ENCODE measurements at places on chromosomes 2 and 18. TPM values are rescaled to one million over a fixed set of nuclear protein-coding genes. Genes with fewer than 3 reads are reported as not detected.

DNA sequence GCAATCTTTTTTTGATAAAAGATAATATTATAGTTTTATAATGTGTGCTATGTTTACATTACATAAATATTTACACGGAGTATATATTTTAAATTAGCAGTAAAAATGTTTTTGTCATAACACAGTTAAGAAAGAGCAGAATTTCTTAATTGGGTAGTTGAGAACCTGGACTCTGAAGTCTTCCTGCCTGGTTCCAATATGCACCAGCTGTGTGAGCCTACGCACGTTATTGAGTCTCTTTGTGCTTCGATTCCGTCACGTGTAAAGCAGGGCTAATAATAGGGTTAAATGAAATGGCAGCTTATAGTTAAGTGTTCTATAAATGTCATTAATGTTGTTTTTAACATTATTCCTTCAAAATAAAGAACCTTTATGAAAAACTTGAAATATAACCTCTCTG is 1.2 kb upstream of the CCDC88A start:
- DNase-seq, result no peak
- H3K27ac ChIP-seq, result no peak overlapping the region
- H3K4me1 ChIP-seq, result peaks cover 70% of the 10 kb centered on the region
- H3K27me3 ChIP-seq, result peaks cover 1% of the 10 kb centered on the region
- H3K4me3 ChIP-seq, result 0 out of 2 replicates have a peak overlapping the region, but pooled peaks have one; percentile 94
- H3K36me3 ChIP-seq, result no peaks in the 10 kb centered on the region

DNA sequence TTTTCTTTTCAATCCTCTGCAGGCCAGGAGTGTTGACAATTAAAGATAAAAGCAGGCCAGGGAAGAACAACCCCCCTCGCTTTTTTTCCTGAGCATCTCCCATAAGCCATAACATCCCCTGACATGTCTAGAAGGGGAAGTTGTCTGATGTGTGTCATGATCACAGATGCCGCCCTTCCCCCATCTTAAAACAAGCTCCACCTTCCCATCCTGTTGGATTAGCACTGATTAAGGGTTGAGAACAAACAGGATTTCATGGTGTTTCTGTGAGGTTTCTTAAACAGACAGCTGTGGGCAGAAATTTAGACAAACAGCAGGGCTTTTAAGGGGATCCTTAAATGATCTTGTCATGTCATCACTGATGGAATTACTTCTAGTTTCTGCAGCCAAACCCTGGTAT is 59.4 kb upstream of the UPP2 start:
- H3K4me1 ChIP-seq, result peaks cover 6% of the 10 kb centered on the region
- DNase-seq, result no peak
- peaks cover 12% of the 10 kb centered on the region for H3K27me3 ChIP-seq
- H3K36me3 ChIP-seq, result no peaks in the 10 kb centered on the region

DNA sequence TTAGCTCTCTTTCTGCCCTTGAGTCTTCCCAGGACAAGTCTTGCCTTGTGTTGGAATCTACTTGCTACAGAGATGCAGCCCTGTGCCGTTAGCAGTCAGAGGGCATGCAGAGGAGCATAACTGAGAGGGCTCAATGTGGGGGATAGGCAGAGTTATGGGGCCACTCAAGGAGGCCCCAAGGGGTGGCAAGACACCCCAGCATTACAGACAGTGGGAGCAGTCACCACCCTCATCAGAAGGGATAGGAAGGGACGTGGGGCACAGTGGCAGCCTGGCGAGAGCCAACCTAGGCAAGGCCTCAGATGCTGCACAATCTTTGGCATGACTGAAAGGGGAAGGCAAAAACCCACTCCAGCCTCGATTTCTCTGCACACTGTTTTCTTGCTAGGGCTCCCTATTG is 169.1 kb downstream of the TMEM18 start:
- H3K27ac ChIP-seq, result no peak overlapping the region
- H3K4me3 ChIP-seq, result no peak overlapping the region
- DNase-seq, result no peak
- no peaks in the 10 kb centered on the region for H3K36me3 ChIP-seq

DNA sequence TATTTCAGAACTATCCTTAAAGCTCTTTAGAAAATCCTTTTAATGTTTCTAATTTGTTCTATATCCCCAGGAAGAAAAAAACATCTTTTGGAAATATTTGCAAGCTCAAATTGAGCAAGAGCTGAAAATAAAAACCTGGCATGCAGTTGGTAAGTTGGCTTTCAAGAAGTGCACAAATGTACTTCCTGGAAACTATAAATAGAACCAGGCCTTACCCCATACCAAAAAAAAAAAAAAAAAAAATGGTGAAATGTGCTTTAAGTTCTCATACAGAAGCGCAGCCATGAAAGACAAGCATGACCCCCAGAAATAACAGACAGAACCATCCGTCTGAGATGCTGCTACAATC is 178.5 kb downstream of the HDAC4 start:
- peaks cover 4% of the 10 kb centered on the region for H3K27me3 ChIP-seq
- H3K4me1 ChIP-seq, result peaks cover 60% of the 10 kb centered on the region
- H3K36me3 ChIP-seq, result no peaks in the 10 kb centered on the region
- H3K27ac ChIP-seq, result peak overlapping the region; percentile 91
- H3K4me3 ChIP-seq, result peak overlapping the region; percentile 80

DNA sequence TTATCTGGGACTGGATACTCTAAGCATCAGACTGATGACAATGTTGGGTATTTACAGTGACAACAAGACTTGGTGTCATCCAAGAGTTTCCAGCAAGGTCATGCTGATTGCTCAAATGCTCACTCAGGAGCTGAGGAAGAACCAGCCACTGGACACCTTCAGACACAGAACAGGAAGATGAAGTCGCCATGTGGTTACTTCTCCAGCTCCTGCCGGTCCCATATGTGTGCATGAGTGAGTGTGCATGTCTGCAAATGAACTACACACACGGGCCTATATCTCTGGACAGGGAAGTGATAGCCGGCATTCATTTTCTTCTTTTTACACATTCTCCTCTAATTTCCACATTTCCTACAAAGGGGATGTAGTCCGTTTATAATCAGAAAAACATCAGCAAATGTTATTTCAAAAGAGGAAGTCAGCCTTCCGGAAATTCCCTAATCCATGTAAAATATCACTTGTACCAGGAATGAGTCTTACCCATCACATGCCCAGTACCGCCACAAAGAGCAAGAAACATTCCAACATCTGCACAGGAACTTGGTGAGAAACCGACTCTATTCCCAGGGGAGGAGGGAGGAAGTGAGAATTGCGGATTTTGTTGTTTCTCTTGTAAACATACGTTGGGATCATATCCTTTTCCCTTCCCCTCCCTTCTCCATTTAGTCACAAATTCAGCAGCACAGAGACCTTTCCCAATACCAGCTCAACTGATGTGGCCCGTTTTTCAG is 10.8 kb downstream of the RFX8 start:
- H3K4me3 ChIP-seq, result peak overlapping the region; percentile 66
- DNase-seq, result peak; percentile 61
- peak overlapping the region; percentile 84 for H3K27ac ChIP-seq
- peaks cover 68% of the 10 kb centered on the region for H3K4me1 ChIP-seq

DNA sequence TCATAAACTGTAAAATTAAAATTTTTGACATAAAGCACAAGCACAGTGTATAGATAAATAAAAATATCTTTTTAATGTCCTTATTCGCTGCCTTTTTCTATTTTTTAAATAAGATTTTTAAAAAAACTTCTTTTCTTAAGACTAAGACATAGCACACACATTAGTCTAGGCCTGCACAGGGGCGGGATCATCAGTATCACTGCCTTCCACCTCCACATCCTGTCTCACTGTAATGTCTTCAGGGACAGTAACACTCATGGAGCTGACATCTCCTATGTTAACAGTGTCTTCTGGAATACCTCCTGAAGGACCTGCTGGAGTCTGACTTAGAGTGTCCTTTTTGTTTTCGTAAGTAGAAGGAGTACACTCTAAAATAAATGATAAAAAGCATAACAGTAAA is 33.0 kb downstream of the VAPA start:
- H3K4me3 ChIP-seq, result no peak overlapping the region
- H3K36me3 ChIP-seq, result peaks cover 25% of the 10 kb centered on the region
- DNase-seq, result no peak
- no peaks in the 10 kb centered on the region for H3K27me3 ChIP-seq
- H3K4me1 ChIP-seq, result peaks cover 47% of the 10 kb centered on the region

GRCh38 chr2:186641807-186642321 is 52.0 kb upstream of the FAM171B start:
- H3K4me1 ChIP-seq, result peaks cover 31% of the 10 kb centered on the region
- H3K36me3 ChIP-seq, result peaks cover 9% of the 10 kb centered on the region
- no peak overlapping the region for H3K27ac ChIP-seq
- peak; percentile 66 for DNase-seq
- no peaks in the 10 kb centered on the region for H3K27me3 ChIP-seq
- H3K4me3 ChIP-seq, result no peak overlapping the region

DNA sequence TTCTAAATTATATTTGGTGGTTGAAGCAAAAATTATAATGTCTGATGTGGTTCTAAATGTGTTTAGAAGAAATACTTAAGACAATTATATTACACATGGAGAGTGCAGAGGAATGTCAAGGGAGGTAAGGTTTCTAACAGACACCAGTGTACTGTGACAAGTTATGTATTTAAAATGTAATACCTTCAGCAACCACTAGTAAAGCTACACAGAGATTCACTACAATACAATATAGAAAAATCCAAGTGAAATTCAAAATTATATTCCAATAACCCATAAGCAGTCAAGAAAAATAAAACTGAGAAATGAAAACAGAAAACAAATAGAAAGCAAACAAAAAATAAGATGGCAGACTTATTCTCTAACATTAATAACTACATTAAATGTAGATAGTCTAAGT is 249.5 kb upstream of the KLHL14 start:
- H3K4me1 ChIP-seq, result no peaks in the 10 kb centered on the region
- no peak overlapping the region for H3K4me3 ChIP-seq
- no peak for DNase-seq
- no peaks in the 10 kb centered on the region for H3K36me3 ChIP-seq
- no peaks in the 10 kb centered on the region for H3K27me3 ChIP-seq

HADHB gene
- total RNA-seq, result 106 TPM

All from HFFc6 (cell line).